ENCODE measurements at places on chromosomes 1 and 21. TPM values are rescaled to one million over a fixed set of nuclear protein-coding genes. Genes with fewer than 3 reads are reported as not detected.
A peak's percentile ranks its signal among the peaks of the same experiment; 100 is the strongest.

NBPF4 gene
- not detected for total RNA-seq

ARHGEF2 gene
- total RNA-seq = 135 TPM

UTS2 gene
- total RNA-seq = 0.74 TPM

NTMT2 gene
- not detected for total RNA-seq

DNA sequence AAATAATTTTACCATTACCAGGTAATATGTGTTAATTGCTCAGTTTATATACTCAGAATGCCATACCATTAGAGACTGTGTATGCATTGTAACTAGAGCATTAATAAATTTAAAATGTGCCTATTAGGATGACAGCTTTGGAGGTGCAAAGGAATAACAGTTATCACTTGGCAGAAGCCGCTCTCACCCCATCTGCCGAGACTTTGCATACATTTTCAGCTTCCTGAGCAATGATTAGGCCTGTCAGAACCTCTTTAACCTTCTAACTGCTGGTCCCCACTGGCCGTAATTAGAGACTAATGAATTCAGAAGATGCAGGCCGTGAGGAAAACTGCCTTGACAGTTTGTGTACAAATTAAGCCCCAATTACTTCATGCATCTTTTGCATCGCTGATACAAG, 158.0 kb upstream of the PROX1 start:
- no peak overlapping the region for H3K4me3 ChIP-seq
- peaks cover 3% of the 10 kb centered on the region for H3K27me3 ChIP-seq
- H3K4me1 ChIP-seq = no peaks in the 10 kb centered on the region
- DNase-seq = no peak

DNA sequence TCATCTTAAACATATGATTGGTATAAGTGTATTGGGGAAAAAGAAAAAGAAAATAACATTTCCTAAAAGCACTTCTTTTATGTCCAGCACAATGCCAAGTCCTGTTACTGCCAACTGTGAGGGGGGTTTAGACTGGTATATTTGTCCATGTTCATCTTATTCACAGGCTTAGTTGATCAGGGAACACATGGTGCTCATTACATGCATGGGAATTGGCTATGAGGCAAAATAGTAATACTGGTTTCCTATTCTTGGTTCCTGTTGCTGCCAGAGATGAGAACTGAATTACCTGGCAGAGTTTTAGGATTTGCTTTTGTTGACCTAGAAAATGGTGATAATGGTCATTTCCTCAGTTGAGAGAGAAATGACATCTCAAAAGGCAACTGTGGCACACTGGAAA, 398.8 kb downstream of the DUSP10 start:
- no peaks in the 10 kb centered on the region for H3K4me1 ChIP-seq
- no peaks in the 10 kb centered on the region for H3K36me3 ChIP-seq
- no peak overlapping the region for H3K27ac ChIP-seq
- H3K27me3 ChIP-seq = peaks cover 29% of the 10 kb centered on the region

- H3K27me3 ChIP-seq = peaks cover 4% of the 10 kb centered on the region
Observed at GRCh38 chr1:55928576-55928975, 650.8 kb downstream of the PLPP3 start.

- H3K27ac ChIP-seq = no peak overlapping the region
- no peak for DNase-seq
- H3K27me3 ChIP-seq = no peaks in the 10 kb centered on the region
- no peak overlapping the region for H3K4me3 ChIP-seq
- peaks cover 1% of the 10 kb centered on the region for H3K36me3 ChIP-seq
Observed at GRCh38 chr1:210362526-210362925, 33.8 kb downstream of the HHAT start.

GRCh38 chr1:157862114-157863070, 20.8 kb upstream of the CD5L start:
- H3K4me1 ChIP-seq = no peaks in the 10 kb centered on the region
- no peak for DNase-seq
- H3K27ac ChIP-seq = no peak overlapping the region
- no peaks in the 10 kb centered on the region for H3K36me3 ChIP-seq
- no peaks in the 10 kb centered on the region for H3K27me3 ChIP-seq
- no peak overlapping the region for H3K4me3 ChIP-seq

DNA sequence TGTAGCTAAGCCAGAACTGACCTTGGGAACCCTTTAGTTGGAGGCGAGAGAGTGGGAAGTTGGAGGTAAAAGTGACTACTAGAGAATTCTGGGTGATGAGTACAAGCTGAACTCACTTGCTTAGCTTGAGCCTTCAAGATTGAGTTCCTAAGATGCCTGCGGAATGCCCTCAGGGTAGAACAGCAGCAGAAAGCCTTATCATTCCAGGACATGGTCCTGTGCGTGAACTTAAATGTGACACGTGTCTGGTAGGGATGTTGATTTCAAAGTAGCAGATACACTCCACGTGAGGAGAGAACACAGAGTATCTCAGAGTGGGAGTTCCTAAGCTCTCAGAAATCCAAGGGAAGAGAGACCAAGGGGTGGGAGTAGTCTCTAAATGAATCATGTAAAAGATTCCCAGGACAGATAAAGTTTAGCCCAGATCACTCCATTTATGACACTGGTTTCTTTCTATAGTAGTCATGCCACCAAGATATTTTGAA, 60.1 kb downstream of the KCNK1 start:
- no peak for DNase-seq
- no peaks in the 10 kb centered on the region for H3K4me1 ChIP-seq
- H3K27me3 ChIP-seq = peaks cover 4% of the 10 kb centered on the region
- H3K4me3 ChIP-seq = no peak overlapping the region

- H3K4me1 ChIP-seq = no peaks in the 10 kb centered on the region
- DNase-seq = no peak
- no peak overlapping the region for H3K27ac ChIP-seq
- H3K4me3 ChIP-seq = no peak overlapping the region
Observed at GRCh38 chr1:197029749-197030148, 37.3 kb downstream of the F13B start.

DNA sequence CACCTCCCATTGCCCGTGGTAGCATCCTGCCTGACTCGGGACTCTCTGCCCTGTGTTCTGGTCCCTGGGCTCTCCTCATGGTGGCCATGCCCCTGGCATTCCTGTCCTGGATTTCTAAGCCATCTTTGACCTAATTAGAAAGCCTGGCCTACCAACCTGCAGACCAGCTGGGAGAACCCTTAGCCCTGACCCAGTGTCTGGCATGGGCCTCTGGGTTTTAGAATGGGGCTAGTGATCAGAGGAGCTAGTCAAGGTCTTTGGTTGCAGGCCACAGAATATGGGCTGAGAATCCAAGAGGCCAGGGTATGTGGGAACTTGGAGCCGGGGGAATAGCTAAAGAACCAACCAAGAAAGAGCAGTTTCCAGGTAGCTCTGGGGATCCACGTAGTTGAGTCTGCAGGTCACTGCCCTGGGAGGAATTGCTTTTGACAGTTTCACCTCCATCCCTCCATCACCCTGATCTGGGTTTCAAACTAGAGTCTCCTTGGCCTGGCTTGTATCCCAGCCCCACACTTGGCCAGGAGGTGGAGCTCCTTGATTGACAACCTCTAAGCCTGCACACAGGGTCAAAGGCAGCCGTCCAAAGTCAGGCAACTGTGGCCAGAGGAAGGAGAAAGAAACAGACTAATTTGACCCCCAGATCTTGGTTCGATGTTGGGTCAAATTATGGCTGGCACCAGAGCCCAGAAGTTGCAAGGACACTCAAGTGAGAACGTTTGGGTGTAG, 54.7 kb upstream of the ABCG1 start:
- H3K4me3 ChIP-seq = no peak overlapping the region
- peaks cover 18% of the 10 kb centered on the region for H3K4me1 ChIP-seq
- peak overlapping the region; percentile 13 for H3K27ac ChIP-seq
- H3K27me3 ChIP-seq = no peaks in the 10 kb centered on the region
- peak; percentile 46 for DNase-seq
- H3K36me3 ChIP-seq = no peaks in the 10 kb centered on the region

DNA sequence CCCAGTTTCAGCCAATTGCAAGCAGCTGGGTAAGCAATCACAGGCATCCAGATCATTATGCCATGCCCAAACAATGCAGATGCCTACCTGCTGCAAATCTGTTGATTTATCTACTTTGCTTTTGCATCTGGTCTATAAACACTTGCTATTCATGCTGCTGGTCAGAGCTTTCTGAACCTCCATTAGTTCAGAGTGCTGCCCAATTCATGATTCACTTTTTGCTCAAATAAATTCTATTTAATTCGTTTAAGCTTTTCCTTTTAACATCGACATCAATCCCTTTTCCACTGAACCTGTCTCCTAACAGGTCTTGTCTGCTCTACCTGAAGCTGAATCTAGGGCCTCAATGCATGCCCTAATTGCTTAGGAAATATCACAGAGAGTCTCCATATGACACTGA, 99.4 kb upstream of the C1orf87 start:
- H3K36me3 ChIP-seq = no peaks in the 10 kb centered on the region
- no peak for DNase-seq
- H3K27ac ChIP-seq = no peak overlapping the region
- no peaks in the 10 kb centered on the region for H3K27me3 ChIP-seq

- no peaks in the 10 kb centered on the region for H3K27me3 ChIP-seq
- H3K4me1 ChIP-seq = peaks cover 5% of the 10 kb centered on the region
- no peaks in the 10 kb centered on the region for H3K36me3 ChIP-seq
- H3K4me3 ChIP-seq = no peak overlapping the region
Observed at GRCh38 chr1:204127597-204128242, 24.1 kb downstream of the ETNK2 start.

GRCh38 chr1:244796719-244797406, 38.6 kb upstream of the COX20 start:
- no peak overlapping the region for H3K4me3 ChIP-seq
- H3K36me3 ChIP-seq = no peaks in the 10 kb centered on the region
- no peak overlapping the region for H3K27ac ChIP-seq
- H3K27me3 ChIP-seq = no peaks in the 10 kb centered on the region

DNA sequence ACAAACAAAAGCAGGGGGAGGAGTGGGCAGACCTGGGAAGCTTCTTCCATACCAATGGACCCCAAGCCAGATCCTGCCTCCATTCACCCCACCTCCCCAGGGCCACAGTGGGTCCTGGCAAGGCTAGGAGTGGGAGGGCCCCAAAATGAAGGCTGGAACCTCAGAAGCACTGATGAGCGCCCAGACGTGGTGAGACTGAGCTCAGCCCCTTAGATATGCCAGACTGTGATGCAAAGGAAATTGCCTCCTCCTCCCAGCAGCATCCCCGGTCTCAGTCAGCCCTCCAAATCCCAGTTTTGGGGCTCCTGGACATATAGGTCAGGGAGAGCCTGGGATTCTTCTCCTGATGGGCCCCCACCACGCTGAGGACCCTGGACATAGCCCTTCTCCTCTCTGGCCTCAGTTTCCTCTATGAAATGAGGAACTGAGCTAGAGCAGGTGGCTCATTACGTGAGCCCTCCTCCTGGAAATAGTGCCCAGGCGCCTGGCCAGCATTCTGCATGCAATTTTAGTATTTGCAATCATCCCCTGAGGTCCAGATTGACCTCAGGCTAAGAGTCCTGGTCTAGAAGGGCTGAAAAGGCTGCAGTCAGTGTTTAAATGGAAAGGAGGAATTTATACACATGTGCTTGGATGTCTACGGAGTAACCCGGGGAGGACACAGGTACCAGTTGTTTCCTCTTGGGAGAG, 33.5 kb downstream of the RHBG start:
- H3K4me3 ChIP-seq = no peak overlapping the region
- no peak for DNase-seq
- no peak overlapping the region for H3K27ac ChIP-seq

GRCh38 chr1:23403038-23403336, 21.6 kb downstream of the TCEA3 start:
- DNase-seq = no peak
- no peaks in the 10 kb centered on the region for H3K27me3 ChIP-seq
- H3K4me3 ChIP-seq = no peak overlapping the region
- no peaks in the 10 kb centered on the region for H3K36me3 ChIP-seq
- H3K4me1 ChIP-seq = peaks cover 8% of the 10 kb centered on the region

DNA sequence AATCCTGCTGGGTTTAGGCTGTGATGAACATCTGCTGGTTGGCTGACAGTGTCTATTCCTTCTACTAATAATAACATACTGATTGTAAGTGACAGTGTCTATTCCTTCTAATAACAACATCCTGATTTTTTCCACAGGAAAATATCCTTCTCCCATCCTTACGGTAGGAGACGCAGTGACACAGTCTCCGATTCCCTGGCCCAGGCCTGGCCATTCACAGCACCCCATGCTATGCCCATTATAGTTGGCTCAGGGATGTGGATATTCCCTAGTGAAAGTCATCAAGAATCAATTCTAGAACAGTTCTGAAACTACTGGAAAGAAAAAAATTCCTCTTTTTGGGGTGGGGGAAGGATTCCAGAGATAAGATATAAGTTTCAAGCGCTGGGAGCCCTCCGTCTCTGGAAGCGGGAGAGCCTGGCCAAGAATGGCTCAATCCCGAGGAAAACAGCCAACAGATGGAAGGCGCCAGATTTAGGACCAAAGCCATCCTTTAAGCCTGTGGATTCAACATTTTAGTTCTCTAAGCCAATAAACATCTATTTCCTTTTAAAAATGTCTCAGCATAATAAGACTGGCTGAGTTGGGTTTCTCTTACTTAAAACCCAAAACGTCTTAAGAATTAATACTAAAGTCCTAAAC, 88.6 kb downstream of the GPATCH2 start:
- no peak overlapping the region for H3K4me3 ChIP-seq
- no peaks in the 10 kb centered on the region for H3K4me1 ChIP-seq
- no peaks in the 10 kb centered on the region for H3K27me3 ChIP-seq
- H3K27ac ChIP-seq = no peak overlapping the region

Measured in activated naive CD8-positive, alpha-beta T cell treated with anti-CD3 and anti-CD28 coated beads for 36 hours (primary cell).